Memory B cell (primary cell): ENCODE measurements at places on chromosomes 2 and 18.
A peak's percentile ranks its signal among the peaks of the same experiment; 100 is the strongest.

DNA sequence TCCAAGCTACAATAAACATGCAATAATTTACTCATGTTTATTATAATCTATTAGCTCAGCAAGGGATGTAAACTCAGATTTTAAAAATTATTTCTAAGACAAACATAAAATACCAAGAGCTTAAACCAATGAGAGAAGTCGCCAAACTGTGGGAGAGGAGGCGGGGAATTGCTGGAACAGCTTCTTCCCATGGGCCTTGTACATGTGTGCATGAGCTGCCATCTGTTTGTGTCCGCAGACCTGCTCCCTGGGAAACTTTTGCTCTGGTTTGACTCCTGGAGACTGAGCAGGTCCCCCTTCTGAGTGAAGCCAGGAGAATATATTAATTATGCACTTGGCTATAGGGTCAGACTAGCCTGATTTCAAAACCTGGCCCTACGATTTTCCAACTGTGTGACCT is 655.9 kb upstream of the SOX11 start:
- H3K27ac ChIP-seq = no peak overlapping the region
- no peaks in the 10 kb centered on the region for H3K4me1 ChIP-seq
- no peak overlapping the region for H3K4me3 ChIP-seq
- no peaks in the 10 kb centered on the region for H3K36me3 ChIP-seq

DNA sequence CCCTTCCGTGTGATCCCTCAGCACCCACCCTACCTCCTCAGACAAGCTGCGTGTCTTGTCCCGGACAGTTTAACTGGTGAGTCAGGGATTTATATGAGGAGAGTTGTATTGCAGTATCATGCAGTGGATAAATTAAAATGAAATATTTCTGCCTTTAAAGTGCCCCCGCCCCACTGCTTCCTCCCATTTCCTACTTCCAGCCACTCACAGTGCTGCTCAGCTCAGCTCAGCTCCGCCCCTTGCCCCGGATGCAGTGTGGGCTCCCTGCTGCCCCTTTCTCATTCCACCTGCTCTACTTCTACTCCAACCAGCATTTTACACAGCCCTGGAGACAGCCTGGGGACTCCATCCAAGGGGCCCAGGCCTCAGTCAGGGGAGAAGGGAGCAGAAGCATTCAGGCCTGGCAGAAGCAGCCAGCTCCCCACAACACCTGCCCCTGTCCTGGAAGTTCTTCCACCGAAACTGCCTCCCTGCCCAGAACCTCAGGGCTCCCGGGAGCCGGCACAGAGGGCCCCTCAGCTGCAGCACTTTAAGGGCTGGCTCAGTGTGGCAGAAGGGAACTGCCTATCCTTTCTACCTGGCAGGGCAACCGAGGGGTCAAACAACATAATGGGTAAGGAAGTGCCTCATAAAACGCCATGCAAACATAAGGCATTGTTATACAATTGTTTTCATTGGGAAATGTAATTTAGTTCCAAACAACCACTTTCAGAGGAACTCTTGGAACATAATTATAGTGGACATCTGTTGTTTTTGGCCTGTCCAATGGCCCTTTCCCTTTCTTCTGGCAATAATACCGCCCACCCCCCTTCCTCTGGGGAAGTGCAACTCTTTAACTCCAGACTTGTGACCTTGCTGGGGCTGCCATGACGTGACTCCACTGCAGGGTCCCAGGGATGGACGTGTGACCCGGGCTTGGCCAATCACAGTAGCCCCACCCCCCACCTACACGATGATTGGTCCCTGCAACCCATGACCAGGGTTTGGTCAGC is 102.3 kb downstream of the LIPG start:
- H3K27me3 ChIP-seq = peaks cover 16% of the 10 kb centered on the region
- no peaks in the 10 kb centered on the region for H3K36me3 ChIP-seq
- no peak overlapping the region for H3K4me3 ChIP-seq

DNA sequence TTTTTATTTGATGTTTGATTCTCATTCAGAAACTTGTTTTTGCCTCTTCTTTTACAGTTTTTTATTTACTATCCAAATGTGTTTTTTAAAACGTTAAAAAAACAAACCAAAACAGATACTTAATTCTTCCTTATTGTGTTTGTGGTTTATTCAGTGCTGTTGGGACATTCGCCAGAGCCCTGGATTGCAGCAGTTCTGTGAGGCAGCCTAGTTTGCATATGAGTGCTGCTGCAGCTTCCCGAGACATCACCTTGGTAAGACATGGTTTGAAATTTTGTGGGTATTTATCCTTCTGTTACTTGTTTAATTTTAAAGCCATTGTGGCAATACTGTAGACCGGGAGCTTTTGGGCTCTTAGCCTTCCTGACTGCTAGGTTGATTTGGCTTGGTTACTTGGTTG is 91.2 kb downstream of the MTA3 start:
- H3K27ac ChIP-seq = peak overlapping the region; percentile 4
- H3K36me3 ChIP-seq = peaks cover 10% of the 10 kb centered on the region
- no peak overlapping the region for H3K4me3 ChIP-seq
- H3K4me1 ChIP-seq = peaks cover 13% of the 10 kb centered on the region
- DNase-seq = no peak
- no peaks in the 10 kb centered on the region for H3K27me3 ChIP-seq

GRCh38 chr2:189679226-189679625 is 4.8 kb downstream of the ANKAR start:
- H3K4me3 ChIP-seq = no peak overlapping the region
- peaks cover 16% of the 10 kb centered on the region for H3K36me3 ChIP-seq
- H3K4me1 ChIP-seq = peaks cover 31% of the 10 kb centered on the region
- H3K27ac ChIP-seq = no peak overlapping the region
- DNase-seq = no peak

DNA sequence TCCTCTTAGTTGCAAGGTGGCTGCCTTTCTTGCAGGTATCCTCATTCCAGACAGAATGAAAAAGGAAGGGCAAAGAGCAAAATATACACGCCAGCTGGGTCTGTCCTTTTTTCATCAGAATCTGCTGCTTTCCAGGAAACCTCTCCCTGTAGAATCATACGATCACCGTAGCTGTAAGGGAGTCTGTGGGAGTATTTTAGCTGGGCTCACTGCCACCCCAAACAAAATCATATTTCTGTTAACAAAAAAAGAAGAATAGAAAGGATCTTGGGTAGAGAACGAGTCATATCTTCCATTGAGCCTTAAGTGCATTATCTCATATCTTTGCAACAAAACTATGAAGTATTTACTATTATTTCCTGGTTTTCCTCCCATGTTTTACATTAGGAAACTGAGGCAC is 15.0 kb upstream of the TANC1 start:
- H3K4me3 ChIP-seq = no peak overlapping the region
- no peak overlapping the region for H3K27ac ChIP-seq
- no peaks in the 10 kb centered on the region for H3K36me3 ChIP-seq
- no peak for DNase-seq
- peaks cover 8% of the 10 kb centered on the region for H3K27me3 ChIP-seq
- H3K4me1 ChIP-seq = peaks cover 5% of the 10 kb centered on the region

GRCh38 chr2:142220901-142221300 is 90.1 kb upstream of the LRP1B start:
- DNase-seq = no peak
- H3K4me3 ChIP-seq = no peak overlapping the region
- H3K27me3 ChIP-seq = no peaks in the 10 kb centered on the region
- no peaks in the 10 kb centered on the region for H3K4me1 ChIP-seq
- H3K36me3 ChIP-seq = no peaks in the 10 kb centered on the region

- no peaks in the 10 kb centered on the region for H3K36me3 ChIP-seq
- no peak for DNase-seq
- no peak overlapping the region for H3K27ac ChIP-seq
- peaks cover 2% of the 10 kb centered on the region for H3K4me1 ChIP-seq
Measured at GRCh38 chr2:128233790-128234395, 84.8 kb downstream of the HS6ST1 start.

DNA sequence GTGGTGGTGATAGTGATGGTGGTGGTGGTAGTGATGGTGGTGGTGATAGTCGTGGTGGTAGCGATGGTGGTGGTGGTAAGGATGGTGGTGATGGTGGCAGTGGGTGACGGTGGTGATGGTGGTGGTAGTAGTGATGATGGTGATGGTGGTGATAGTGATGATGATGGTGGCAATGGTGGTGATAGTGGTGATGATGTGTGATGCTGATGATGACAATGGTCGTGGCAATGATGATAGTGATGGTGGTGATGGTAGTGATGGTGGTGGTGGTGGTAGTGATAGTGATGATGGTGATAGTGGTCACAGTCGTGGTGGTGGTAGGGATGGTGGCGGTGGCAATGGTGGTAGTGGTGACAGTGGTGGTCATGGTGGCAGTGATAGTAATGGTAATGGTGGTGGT is 243.9 kb upstream of the RAB6C start:
- no peaks in the 10 kb centered on the region for H3K4me1 ChIP-seq
- H3K27ac ChIP-seq = no peak overlapping the region
- DNase-seq = no peak
- H3K36me3 ChIP-seq = no peaks in the 10 kb centered on the region
- H3K27me3 ChIP-seq = peaks cover 2% of the 10 kb centered on the region
- no peak overlapping the region for H3K4me3 ChIP-seq

- H3K4me1 ChIP-seq = no peaks in the 10 kb centered on the region
- H3K27me3 ChIP-seq = no peaks in the 10 kb centered on the region
- H3K27ac ChIP-seq = no peak overlapping the region
- peaks cover 54% of the 10 kb centered on the region for H3K36me3 ChIP-seq
- no peak for DNase-seq
Measured at GRCh38 chr2:63301481-63301880, 250.9 kb downstream of the OTX1 start.

DNA sequence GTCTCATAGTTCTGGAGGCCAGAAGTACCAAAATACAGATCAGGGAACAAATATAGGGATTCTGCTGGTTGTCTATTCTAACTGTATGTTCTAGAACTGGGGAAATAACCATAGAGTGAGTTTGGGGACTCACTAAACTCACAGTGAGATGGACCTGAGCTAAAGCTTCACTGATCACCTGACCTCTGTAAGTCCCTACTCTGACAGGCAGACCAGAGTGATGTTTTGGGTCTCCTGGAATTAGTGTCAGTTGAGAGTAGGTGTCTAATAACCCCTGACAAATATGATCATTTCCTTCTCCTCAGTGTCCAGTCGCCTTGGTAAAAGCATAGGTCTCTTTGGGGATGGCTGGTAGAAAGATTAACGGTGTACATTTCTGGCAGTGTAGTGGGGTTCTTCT is 14.2 kb downstream of the PIKFYVE start:
- H3K36me3 ChIP-seq = peaks cover 59% of the 10 kb centered on the region
- H3K27me3 ChIP-seq = no peaks in the 10 kb centered on the region
- peak overlapping the region; percentile 68 for H3K27ac ChIP-seq

GRCh38 chr2:106124106-106124756 is 69.9 kb downstream of the UXS1 start:
- H3K4me3 ChIP-seq = no peak overlapping the region
- H3K27me3 ChIP-seq = no peaks in the 10 kb centered on the region
- H3K27ac ChIP-seq = peak overlapping the region; percentile 17
- peaks cover 6% of the 10 kb centered on the region for H3K4me1 ChIP-seq

DNA sequence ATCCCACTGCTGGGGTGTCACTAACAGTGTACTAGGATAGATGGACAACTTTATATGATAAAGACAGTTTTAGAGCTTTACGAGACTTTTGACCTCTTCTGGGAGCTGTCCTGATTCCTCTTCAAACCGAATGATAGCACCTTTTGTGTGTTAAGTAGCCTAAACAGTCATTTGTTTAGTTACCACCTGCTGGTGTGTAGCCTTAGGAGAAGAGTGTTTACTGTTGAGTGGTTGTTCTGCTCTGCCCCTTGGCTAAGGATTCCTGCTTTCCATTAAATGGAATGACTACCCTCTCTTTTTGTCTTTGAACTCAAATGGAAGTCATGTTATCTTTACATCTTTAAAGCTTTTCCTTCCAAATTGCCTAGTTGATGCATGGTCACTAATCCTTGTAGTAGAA is 28.0 kb upstream of the MGAT5 start:
- H3K4me3 ChIP-seq = no peak overlapping the region
- peak overlapping the region; percentile 50 for H3K27ac ChIP-seq
- DNase-seq = no peak
- peaks cover 43% of the 10 kb centered on the region for H3K4me1 ChIP-seq
- H3K27me3 ChIP-seq = no peaks in the 10 kb centered on the region
- H3K36me3 ChIP-seq = peaks cover 11% of the 10 kb centered on the region

DNA sequence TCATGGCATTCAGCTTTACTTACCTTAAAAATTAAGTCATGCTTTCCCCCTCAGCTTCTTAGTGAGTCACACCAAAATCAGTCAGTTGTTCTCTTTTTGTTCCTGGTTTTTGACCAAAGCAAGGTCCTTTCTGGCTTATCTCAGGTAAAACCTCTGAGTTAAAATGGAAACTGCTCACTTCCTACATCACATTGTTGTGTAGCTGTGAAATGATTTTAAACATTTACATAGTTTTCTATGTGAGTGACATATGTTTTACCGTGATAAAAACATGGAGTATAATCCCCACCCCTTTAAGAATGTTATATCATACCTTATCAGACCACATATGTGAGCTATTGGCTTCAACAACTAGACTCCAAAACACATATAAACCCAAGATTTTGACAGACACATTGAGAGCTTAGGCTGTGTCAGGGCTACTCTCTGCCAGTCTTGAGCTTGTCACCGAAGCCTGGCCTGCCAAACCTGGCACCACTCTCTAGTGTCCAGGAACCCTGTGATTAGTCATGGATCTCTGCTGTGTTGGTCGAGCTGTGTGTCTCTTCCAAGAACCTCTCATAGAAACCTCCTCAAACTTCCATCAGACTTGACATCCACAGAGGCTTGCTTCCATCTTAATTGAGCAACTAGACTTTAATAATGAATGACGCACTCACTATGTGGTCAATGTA is 294.5 kb upstream of the FBXO11 start:
- H3K27ac ChIP-seq = no peak overlapping the region
- no peaks in the 10 kb centered on the region for H3K27me3 ChIP-seq
- no peak overlapping the region for H3K4me3 ChIP-seq
- DNase-seq = no peak
- H3K4me1 ChIP-seq = peaks cover 20% of the 10 kb centered on the region

DNA sequence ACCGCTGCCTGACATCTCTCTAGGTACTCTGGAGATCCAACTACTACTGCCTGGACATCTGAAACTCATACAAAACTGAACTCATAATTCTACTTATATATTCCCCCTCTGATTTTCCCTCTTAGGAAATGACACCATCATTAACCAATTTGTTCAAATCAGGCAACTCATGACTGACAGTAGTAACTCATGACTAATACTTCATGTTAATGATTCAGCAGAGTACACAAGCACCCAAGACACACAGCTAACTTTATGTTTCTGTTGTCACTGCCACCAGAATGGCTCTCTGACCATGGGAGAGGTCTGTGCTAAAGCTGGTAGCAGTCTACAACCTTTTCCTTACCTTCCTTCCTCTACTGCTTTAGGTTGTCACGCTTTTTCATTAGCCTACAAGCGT is 91.1 kb downstream of the ITSN2 start:
- peak overlapping the region; percentile 48 for H3K27ac ChIP-seq
- H3K4me3 ChIP-seq = no peak overlapping the region
- H3K4me1 ChIP-seq = peaks cover 6% of the 10 kb centered on the region
- peaks cover 45% of the 10 kb centered on the region for H3K36me3 ChIP-seq

DNA sequence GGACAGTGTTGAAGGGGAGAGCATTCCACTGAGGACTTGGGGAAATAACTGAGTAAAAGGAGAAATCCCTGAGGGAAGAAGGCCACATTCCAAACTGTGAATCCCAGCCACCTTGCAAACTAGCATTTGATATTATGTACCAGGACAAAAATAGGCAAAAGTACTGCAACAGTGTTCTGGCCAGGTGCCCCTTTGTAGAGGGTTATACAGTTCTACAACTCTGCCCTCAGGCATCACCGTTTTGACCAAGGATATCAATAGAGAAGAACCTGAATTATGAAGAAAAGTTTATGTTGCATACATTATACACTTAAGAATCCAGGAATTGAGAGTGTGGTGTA is 20.6 kb upstream of the CAVIN2 start:
- H3K4me1 ChIP-seq = no peaks in the 10 kb centered on the region
- H3K27me3 ChIP-seq = peaks cover 12% of the 10 kb centered on the region
- no peaks in the 10 kb centered on the region for H3K36me3 ChIP-seq
